Stimulated activated CD4-positive, alpha-beta T cell treated with anti-CD3 and anti-CD28 coated beads, Interleukin-2, amount 100 ng/mL, for 48 hours (primary cell): ENCODE measurements at places on chromosomes 6 and 20.
A peak's percentile ranks its signal among the peaks of the same experiment; 100 is the strongest.

DNA sequence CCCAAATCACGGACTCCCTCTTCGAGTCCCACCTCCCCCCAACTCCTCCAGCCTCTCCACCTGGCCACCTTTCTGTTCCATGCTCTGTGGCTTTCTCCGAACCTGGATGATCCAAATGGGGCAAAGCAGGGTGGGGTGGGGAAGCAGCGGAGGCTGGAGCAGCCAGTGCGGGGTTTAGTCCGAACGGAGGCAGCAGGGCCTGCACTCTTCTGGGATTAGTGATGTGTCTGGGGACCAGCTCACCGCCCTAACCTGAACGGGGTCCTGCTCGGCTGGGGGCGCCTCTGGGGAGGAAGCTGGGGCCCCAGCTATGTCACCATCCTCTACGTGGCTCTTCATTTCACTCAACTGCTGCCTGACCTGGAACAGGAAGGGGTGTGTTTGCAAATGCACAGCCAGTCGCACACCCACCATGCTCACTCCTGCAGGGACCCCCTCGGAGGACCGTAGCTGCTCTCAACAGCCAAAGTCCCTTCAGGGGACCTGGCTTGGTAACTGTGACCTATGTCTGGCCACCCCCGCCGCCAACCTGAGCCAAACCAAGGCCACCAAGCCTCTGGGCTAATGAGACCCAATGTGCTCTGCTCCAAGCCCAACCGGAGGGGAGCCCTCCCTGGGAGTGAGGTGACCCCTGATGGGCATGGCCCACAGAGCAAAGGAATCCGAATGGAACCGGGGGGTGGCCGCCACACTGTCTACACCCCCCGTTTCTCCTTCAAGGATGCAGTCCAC is 46.8 kb downstream of the DSTN start:
- DNase-seq = no peak

DNA sequence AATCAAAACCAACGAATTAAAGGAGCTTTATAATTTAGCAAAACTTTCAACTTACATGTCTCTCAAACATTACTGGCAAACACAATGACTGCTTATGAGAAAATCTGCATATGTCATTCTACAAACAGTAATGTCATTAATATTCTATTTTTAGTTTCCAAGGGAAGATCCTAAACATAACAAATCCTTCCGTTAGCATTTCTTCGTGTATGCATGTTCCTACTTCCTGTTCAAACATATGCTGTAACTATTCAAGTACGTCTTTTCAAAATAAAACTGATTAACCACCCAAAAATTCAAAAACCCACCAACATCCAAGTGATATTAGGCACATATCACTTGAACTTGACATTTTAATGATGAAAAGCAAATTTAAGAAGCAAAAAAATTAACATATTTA is 131.3 kb downstream of the HACE1 start:
- no peak for DNase-seq

DNA sequence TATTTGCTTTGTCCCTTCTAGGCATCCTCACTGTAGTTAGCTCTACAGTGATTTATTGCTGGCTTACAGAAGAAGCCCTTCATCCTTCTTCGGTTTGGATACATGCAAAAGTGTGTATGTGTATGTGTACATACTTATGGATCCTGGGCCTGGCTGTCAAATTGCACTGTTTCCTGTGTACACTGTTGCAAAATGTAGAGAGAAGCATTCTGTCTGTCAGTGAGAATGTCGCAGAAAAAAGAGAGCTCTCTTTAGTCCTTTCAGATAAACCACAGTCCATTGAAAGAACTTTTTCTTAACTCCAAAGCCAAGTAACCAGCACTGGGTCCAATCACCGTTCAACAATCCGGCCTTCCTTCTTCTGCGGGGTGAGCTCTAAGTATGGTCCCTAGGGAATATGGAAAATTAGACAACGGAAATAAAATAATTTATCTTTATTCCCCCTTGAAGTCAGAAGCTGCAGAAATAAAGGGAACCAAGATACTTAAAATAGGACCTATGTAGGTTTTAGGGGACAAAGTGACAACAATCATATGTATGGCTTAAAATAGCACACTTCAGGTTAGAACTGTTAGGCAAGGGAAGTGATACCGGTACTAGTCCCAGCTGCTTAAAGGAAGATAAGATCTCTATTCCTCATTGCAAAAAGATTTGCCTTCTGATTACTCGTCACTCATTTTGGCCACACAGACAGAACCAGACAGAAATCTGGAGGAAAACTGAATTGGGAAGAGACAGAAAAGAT is 107.0 kb downstream of the CD83 start:
- no peak for DNase-seq

DNA sequence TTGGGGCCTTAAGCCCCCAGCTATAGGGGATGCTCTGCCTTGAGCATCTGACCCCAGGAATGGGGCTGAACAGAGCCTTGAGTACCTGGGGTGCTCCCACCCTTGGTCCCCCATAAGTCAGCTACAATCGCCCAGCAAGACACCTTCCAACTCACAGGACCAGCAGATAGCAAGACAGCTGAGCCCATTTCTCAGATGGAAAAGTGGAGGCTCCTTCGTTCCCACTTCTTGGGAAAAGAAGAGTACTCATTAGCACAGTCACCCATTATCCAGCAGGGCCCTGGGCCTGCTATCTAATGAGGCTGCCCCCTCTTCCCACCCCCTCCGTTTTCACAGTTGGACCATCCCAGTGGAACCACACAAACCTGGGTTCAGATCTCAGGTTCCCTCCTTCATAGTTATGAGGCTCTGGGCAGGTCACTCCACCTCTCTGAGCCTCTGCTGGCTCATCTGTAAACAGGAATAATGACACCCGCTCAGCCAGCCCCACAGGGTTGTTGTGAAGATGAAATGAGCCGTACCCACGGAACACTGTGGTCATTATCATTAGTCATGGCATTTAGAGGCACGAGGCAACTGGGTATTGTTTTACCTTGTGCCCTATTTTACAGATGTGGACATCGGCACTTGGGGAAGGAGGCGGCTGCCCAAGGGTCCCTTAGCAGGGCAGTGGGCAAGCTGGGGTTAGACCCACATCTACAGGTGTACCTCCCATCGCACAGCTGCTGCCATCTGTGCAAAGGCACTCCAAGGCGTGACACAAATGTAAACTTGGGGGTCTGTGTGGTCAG is 4.5 kb downstream of the LPIN3 start:
- no peak for DNase-seq

GRCh38 chr6:43833223-43833995 is 63.4 kb downstream of the VEGFA start:
- no peak for DNase-seq

- no peak for DNase-seq
Observed at GRCh38 chr20:46572153-46572552, 21.7 kb upstream of the OCSTAMP start.

DNA sequence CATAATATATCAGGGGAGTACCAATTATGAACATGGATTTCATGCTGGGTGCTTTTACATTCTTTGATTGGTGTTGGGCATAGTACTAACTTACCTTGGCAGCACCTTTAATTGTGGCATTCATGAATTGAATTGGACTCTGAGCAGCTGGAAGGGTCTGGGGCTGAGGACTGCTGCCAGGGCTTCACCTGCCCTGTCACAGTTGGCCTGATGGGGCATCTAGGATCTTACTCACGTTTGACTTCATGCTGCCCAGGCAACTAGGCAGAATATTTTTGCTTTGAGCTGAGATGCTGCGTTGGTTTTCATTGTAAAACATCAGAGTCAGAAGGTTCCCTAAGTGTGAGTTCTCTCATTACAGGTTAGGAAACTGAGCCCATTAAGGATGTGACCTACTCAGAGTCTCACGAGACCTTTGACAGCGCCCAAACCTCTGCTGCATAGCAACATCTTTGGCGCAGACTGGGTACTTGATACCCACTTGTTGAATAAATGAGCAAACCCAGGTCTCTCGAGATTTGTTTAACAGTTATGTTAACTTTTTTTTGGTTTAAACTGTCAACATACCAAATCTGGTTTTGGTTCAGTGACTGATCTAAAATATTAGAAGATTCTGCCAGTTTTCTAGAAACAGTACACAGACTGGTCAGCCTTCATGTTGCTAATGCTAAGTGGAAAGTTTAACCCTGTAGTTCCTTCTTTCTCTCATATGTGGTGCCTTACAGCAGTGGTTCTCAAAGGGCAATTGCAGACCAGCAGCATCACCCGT is 104.9 kb downstream of the TCP11 start:
- no peak for DNase-seq

DNA sequence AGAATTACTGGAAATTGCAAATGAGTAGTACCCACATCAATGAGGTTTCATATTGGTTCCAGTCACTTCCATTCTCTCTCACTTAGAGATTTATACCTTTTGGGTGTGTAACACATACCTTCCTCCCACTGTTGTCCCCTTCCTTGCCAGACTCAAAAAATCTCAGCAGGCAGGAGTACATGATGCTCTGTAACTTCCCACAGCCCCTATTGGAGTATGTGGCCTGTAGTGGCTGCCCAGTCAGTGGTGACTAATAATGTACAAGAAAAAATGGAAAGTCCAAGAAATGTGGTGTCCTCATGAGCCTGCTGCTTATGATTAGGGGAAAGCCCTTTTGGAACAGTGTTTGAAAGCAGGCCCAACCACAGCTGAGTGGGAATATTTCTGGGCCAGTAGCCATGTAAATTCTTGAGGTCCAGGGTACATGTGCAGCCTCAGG is 312.0 kb downstream of the ZFAND3 start:
- peak; percentile 15 for DNase-seq

DNA sequence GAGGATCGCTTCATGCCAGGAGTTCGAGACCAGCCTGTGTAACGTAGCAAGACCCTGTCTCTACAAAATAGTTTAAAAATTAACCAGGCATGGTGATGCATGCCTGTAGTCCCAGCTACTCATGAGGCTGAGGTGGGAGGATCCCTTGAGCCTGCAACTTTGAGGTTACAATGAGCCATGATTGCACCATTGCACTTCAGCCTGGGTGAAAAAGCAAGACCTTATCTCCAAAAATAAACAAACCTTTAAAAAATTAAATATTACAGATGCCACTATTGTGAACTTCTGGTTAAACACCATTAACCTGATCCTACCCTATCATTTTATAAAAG is 116.8 kb downstream of the ARHGAP18 start:
- no peak for DNase-seq

DNA sequence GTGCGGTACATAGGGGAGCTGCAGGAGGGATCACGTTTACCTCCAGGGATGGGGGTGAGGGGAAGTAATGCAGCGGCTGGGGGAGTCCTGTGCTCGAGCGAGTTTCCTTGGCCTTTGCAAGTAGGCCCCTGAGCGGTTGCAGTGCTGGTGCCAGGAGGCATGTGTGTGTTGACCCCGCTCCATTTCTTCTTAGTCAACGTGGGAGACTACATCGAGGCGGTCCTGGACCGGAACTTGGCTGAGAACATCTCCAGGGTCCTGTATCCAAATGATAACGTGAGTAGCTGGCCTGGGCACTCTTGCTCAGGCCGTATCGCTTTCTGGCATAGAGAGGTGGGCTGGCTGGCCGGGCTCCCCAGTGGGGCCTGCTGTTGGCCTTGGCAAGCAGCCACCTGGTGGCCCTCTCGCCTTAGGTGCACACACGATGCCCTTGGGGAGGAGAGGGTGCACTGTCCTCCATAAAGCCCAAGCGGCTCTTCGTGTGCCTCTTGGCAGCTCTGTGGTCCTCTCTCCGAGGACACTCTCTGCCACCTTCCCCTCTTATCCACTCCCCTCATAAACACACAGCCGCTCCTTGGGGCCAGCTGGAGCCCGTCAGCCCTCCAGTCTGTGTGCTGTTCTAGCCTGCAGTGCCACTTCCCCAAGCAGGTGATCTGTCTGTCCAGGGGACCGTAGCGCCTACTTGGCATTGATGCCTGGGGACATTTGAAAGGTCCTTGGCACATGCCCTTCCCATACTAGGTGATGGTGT is 29.3 kb downstream of the PYGB start:
- DNase-seq = no peak

DNA sequence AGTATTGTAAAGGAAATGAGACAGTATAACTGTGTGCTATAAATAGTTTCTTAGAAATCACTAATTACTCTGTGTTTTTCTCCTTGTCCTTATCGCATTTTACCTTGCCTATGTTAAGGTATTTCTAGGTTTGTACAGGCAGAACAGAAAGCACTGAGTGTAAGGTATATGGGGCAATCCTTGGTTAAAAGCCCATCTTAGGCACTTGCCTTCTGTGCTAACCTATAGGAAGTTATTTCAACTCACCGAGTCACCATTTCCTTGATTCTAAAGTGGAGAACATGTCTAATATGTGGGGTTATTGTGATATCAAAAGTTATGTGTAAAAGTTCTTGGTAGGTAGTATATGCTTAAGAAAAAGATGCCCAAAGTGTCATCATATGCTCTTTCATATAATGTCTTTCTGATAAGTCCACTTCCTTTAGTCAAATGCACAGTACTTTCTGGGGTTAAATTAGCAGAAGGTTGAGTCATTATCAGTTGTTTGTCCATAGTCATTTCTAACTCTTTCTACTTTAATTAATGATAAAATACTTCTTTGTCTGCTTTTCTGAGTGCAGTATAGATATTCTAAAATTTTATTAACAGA is 276.4 kb downstream of the UTRN start:
- DNase-seq = no peak

GRCh38 chr6:43736211-43736786 is 33.7 kb upstream of the VEGFA start:
- DNase-seq = no peak

GRCh38 chr20:22796469-22797077 is 212.2 kb upstream of the FOXA2 start:
- DNase-seq = no peak

GRCh38 chr6:124873066-124873410 is 89.2 kb upstream of the RNF217 start:
- DNase-seq = no peak

- peak; percentile 53 for DNase-seq
Observed at GRCh38 chr6:63573076-63573898, 1.0 kb downstream of the LOC128125822 start.

DNA sequence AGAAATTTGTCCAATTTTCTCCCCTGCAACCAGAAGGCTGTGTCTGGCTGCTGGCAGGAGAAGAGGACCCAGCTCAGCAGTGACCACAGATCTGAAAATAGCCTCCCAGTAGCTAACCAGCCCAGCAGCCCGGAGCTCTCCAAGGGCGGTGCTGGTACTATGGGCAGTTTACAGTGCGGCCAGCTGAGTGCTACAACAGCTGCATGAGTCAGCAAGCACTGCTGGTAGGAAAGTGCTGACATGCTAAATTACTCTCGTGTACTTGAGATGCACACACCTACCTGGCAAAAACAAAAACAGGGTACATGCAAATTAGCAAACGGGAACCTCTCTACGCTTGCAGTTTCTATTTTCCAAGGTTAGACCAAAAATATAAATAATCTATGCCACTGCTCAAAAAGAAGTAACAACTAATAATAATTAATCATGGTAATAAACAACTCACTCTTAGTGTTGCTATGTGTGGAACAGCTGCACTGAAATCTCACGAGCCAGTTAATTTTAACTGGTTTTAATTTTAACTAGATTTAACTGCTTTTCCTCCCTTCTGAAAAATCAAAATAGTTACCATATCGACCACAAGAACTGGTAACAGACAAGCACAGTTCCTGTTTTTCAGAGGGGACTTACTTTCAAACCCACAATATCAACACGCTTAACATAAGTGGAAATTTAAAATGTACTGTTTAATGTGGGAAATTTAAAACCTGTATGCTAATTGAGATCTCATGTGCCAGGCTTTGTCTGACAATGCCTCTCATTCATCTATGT is 10.8 kb downstream of the BACH2 start:
- DNase-seq = no peak

GRCh38 chr6:10268111-10268510 is 146.8 kb downstream of the TFAP2A start:
- DNase-seq = no peak

GRCh38 chr20:45621593-45621992 is 7.9 kb upstream of the WFDC10A start:
- DNase-seq = no peak

GRCh38 chr6:11536795-11537194 is 754 bp upstream of the TMEM170B start:
- no peak for DNase-seq

GRCh38 chr6:56852260-56853010 is 102.5 kb upstream of the BEND6 start:
- no peak for DNase-seq
